PC-3 (cell line): ENCODE measurements at places on chromosomes 12 and 14.
A peak's percentile ranks its signal among the peaks of the same experiment; 100 is the strongest.

GRCh38 chr14:95206534-95206933 is 49.2 kb upstream of the DICER1 start:
- no peak for DNase-seq

DNA sequence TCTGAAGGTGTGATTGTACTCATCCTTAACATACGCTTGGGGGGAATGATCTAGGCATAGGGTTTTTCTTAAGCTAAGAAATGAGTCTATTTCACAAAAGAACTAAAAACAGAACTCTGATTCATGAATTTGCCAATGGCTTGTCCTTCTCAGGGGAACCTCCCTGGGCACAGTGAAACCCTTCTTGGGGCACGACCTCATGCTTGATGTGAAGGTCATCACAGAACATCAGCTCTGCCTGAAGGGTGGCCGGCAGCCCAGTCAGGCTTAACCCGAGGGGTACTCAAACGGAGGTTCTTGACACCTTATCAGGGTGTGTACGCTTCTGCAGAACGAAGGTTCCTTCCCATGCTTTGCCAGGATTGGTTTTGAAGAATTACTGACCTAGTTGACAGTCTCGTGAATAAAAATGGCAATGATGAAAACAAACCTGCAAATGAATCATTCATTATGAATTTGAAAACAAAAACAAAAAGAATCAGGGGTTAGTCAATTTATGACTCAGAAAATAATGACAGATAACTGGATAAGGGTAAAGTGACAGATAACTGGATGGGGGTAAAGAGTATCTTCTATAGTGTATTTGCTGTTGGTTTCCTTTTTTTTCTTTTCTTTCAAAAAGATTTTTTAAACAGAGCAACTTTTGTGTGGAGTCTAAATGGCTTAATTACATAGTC is 86.4 kb downstream of the GALNT8 start:
- no peak for DNase-seq

- DNase-seq = no peak
These were observed 921.2 kb upstream of the FOXG1 start for GRCh38 chr14:27845241-27845850.

- DNase-seq = no peak
These were observed 59.4 kb downstream of the SDR9C7 start for GRCh38 chr12:56874821-56875220.

DNA sequence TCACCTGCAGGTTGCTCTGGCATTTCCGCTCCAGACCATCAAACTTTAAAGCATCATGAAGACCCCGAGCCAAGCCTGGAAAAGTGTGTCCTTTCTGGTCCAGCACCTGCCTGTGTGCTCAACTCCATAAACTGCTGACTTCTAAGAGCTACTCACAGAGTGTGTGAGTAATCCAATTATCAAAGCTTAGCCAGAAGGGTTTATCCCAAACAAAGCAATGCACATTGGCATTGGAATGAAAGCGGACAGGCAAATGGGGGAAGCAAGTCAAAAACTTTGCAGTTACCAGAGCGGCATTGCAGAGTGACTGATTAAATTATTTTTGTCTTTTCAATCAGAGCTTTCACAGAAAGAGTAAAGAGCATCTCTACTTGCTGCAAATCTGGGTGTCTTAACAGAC is 1262.4 kb upstream of the SEL1L start:
- no peak for DNase-seq

DNA sequence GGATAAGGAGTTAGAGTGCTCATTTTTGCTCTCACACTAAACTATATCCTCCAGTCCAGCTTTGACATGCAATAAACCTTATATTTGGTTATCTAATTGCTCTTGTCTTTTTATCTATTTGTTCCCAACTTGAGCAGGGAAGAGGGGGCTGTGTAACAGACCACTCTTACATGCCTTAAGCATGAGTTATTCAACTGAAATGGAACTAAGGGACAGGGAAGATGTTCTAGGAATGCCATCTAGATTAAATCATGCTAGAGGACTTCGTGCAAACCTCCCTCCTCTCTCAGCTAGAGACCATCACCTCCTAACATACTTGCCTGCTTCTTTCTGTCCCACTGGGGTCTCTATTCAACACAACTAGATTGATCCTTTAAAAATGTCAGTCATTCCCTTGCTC is 20.6 kb downstream of the SPX start:
- no peak for DNase-seq

GRCh38 chr12:96225044-96225855 is 31.1 kb downstream of the ELK3 start:
- no peak for DNase-seq

DNA sequence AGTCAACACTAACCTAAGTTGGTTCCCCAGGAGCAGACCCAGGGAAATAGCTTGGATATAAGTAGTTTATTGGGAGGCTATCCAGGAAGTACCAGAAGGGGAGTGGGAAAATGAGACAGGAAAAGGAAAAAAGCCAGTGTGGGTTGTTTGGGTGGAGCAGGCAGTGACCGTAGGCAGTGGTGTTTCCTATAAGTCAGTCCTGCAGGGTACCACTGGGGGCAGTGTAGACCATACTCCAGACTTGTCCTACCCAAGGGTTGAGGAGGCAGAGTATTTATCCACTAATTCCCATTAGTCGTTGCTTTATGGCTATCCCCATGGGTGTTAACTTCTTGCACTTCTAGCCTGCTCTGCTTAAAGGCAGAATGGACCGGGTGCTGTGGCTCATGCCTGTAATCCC is 6.4 kb upstream of the CCDC60 start:
- peak; percentile 12 for DNase-seq

- no peak for DNase-seq
These were observed 2.6 kb downstream of the GLRX5 start for GRCh38 chr14:95537298-95538089.

- DNase-seq = peak; percentile 8
These were observed 161.4 kb upstream of the ABCD2 start for GRCh38 chr12:39780913-39781446.

DNA sequence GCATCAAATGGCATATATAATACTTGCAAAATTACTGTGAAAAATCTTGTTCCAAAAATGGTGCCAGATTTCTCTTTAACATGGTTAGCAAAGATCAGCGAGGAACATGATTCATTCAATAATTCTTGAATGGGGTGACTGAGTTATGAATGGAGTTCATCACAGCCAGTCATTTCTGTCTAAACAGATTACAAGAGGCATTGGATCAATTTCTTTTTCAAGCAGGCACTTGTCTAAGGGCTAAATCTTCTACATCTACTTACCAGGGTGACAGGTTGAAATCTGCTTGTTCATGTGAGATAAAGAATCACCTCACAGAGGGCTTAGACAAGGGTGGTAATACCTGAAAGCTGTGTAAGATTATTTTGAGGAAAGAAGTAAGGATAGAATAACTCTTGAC is 247.7 kb downstream of the ATP23 start:
- DNase-seq = no peak

GRCh38 chr12:76942267-76942666 is 63.4 kb upstream of the CSRP2 start:
- no peak for DNase-seq

DNA sequence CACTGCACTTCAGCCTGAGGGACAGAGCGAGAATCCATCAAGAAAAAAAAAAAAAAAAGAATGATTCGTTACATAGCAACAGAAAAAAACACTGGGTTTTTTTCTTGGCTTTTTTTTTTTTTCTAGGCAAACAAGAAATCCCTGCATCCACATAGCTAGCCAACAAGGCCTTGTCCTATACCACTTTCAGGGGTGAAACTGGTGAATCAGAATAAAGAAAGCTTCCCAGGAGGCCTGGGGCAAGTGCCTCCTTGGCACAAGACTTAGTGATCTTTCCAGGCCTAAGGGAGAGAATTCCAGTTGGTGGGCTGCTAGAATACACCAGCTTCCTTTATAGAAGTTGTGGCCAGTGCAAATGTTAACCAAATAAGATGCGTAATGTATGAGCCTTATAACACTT is 90.0 kb downstream of the VCPKMT start:
- no peak for DNase-seq

- DNase-seq = no peak
These were observed 604 bp downstream of the ZNF384 start for GRCh38 chr12:6688543-6688998.

GRCh38 chr12:92640691-92641090 is 62.1 kb upstream of the PLEKHG7 start:
- no peak for DNase-seq

GRCh38 chr12:126518596-126519200 is 1453.5 kb downstream of the AACS start:
- DNase-seq = no peak

GRCh38 chr14:101960225-101960624 is 4.1 kb upstream of the DYNC1H1 start:
- DNase-seq = peak; percentile 48

GRCh38 chr12:26037615-26038220 is 79.2 kb downstream of the RASSF8 start:
- DNase-seq = no peak

GRCh38 chr12:15563663-15564062 is 225.5 kb downstream of the EPS8 start:
- DNase-seq = no peak

DNA sequence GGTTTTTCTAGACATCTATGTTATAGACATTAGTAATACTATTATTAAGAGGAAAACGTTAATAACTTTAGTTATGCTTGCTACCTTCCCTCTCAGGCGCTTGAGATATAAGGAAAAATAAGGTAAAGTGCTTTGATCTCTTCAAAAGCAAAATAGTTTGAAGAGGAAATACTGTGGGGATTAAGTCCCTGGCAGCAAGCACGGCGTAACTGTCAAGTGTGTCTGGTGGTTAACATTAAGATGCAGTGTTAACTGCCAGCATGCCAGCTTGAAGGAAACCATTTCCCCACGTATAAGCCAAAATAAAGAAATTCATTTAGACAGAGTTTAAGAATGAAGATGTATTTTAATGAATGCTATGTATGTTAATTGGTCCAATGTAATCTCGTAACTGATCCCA is 31.8 kb downstream of the PELI2 start:
- DNase-seq = no peak

DNA sequence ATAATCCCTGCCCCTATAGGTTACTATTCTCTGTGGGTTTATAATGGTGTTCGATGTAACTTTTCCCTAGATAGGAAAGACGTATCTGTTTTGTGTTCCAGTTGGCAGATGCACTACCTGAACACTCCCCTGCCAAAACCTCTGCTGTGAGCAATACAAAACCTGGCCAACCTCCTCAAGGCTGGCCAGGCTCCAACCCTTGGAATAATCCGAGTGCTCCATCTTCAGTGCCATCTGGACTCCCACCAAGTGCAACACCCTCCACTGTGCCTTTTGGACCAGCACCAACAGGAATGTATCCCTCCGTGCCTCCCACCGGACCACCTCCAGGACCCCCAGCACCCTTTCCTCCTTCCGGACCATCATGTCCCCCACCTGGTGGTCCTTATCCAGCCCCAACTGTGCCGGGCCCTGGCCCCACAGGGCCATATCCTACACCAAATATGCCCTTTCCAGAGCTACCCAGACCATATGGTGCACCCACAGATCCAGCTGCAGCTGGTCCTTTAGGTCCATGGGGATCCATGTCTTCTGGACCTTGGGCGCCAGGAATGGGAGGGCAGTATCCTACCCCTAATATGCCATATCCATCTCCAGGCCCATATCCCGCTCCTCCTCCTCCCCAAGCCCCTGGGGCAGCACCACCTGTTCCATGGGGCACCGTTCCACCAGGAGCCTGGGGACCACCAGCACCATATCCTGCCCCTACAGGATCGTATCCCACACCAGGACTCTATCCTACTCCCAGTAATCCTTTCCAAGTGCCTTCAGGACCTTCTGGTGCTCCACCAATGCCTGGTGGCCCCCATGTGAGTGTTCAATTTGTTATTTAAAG is 11.3 kb downstream of the MAPK1IP1L start:
- no peak for DNase-seq

- DNase-seq = no peak
These were observed 986.3 kb upstream of the TMEM132C start for GRCh38 chr12:127280393-127281275.

DNA sequence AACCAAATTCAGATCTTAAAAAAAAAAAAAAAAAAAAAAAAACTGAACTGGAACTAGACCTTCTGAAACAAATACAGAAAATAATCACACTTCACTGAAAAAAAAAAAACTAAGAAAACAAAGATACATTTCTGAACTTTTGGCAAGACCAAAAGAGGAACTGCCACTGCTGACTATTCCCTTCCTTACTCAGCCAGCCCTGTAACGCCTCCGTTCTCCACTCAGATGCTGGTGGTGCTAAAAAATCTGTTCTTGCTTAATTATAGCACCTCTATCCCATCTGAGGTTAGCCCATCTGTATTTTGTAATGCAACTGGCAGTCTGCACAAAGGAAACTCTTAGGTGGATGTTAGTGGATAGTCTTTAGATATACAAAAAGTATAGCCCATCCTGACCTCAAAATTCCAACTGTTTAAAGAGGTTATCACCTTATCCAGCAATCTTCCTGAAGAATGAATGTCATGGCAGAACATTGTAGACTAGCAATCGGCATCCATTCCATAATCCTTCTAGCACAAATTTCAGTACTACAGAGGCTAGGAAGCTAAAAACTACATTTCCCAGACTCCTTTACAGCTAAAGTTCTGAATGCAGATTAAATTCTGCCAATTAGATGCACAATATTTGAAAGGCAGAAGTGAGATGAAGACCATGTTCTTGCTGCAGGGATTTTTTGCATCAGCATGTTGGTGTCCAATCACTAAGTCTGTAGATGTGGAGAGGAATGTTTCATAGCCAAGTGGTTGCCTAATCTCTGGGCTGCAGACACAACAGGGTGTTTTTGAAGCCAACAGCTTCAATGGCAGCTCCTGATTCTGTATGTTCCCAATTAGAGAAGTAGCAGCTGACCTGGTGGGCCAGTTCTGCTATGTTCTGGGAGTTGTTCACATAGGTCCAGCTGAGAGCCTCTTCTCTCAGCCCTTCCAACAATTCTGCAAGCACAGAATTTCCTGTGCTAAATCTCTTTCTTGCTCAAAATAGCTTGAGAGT is 5.7 kb downstream of the MAP3K9 start:
- DNase-seq = no peak

- DNase-seq = peak; percentile 52
These were observed 244.9 kb upstream of the DIO2 start for GRCh38 chr14:80456209-80456608.

DNA sequence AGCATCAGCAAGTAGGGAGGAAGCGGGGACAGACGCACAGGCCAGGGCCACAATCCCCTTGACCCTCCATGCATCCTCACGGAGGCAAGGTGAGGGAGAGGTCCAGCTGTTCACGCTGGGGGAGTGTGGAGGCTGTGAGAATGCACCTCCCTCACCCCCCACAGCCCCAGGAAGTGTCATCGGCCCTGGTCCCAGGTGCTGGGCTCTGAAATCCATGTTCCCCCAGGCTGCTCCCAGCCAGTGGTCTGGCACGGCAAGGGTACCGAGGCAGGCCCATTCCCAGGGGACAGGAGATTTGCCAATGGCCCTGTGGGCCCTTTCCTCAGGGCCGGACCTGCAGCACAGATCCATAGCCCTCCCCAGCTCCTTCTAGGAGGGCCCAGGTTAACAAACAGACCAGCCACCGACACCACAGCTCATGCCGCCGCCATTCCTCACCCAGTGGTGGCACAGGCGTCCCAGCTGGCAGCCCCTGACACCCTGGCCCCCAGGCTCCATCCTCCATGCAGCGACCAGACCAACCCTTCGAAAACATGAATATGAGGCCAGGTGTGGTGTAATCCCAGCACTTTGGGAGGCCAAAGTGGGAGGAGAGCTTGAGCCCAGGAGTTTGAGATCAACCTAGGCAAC is 21.9 kb upstream of the EIF5 start:
- no peak for DNase-seq

GRCh38 chr12:74985986-74986319 is 223.7 kb downstream of the KCNC2 start:
- DNase-seq = no peak
